Activated T-cell treated with anti-CD3 and anti-CD28 coated beads, Interleukin-2, amount 50 U/mL, for 48 hours (primary cell): ENCODE measurements at places on chromosomes 1 and 21.

- DNase-seq = no peak
These were observed 66.7 kb downstream of the SLC45A1 start for GRCh38 chr1:8384577-8384976.

DNA sequence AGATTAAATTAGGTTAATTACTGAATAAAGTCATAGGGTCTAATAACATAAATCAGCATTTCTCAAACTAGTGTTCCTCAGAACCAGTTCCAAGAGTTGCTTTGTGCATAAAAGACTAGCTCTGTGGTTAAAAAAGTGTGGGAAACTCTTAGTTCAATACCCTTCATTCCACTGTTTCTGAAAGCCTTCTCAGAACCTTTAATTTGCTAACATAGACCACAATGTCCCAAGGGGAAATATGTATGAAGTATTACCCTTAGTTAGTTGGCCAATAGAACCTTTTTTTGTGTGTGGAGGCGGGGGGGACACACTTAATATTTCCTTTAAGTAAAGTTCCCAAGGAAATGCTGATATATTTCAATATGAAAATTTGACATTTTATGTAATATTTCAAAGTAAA lies 20.4 kb downstream of the ODF2L start:
- no peak for DNase-seq

GRCh38 chr1:235280467-235280866 lies 47.5 kb downstream of the ARID4B start:
- no peak for DNase-seq

GRCh38 chr1:6052543-6053205 lies 7.0 kb downstream of the KCNAB2 start:
- DNase-seq = peak; percentile 51

DNA sequence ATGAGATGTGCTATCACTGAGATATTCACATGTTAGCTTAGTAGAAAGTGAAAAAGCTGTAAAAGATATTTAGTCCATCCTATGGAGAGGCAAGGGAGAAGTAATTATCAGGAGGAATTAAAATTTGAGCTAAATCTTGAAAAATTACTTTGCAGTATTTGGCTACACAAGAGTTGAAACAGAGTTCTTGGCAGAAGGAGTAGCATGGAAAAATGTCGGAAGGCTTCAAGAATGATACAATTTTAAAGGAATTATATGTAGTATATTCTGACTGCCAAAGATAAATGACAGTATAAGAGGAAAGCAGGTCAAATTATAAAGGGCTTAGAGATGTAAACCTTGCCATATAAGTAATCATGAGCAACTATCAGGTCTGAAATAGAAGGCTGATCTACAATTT lies 518.9 kb downstream of the BRINP3 start:
- DNase-seq = no peak

DNA sequence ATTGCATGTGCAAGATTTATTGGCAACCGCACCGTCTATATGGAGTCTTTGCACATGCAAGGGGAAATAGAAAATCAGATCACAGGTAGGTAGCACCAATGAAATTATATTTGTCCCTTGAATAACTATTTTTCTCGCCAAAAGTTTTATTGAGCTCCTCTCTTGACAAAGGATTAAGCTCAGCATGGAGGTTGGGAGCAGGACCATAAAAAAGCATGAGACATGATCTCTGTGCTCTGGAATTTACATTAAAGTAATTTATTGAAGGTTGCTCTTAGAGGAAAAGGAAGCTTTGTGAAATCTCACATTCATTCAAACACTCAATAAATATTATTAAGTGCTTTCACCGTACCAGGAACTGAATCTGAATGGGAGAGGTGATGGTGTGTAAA lies 66.0 kb upstream of the UBE2U start:
- no peak for DNase-seq

DNA sequence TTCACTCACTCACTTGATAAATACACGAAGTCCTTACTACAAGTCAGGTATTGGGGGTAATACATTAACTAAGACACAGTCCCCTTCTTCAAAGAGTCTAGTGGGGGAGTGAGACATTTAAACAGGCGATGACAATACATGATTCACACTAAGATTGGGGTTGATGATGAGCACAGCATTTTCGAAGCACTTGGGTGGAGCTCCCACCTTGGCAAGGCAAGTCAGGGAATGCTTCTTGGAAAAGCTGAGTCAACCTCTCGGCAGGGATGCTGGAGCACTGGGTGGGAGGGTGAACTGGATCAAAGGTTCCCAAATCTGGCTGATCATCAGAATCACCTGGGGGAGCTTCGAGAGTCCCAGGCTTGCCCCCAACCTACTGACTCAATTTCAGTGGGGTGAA lies 57.9 kb upstream of the ENAH start:
- no peak for DNase-seq

DNA sequence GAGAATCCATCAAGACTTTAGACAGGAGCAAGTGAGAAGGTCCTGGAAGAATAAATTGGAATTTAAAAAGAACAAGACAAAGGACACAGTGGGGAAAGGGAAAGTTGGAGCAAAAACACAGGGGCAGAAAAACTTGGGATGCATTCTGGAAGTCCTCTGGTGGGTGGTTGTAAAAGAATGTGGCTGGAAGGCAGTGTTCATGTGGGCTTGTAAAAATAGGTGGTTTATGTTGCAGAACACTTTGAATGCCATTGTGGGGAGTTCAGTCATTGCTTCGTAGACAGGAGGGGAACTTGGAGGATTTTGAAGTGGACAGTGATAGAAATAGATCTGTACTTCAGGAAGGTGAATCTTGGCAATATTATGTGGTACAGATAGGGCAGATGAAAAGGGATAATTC lies 15.2 kb downstream of the KIF1B start:
- no peak for DNase-seq

GRCh38 chr1:53654216-53655210 lies 84.5 kb downstream of the GLIS1 start:
- DNase-seq = no peak

DNA sequence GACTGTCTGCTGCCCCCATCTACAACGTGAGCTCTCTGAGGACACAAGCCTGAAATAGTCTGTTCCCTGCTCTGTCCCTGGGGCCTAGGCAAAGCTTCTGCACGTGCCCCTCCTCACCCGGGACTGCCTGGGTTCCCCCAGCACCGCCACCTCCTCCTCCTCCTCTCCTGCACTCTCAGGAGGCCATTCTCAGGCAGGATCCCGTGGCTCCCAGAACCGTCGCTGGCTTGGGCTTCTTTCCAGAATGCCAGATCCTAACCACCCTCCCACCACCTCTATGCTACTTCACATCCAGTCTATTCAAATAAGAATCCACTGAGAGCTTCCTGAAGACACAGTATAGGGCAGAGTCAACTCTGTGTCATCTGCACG lies 11.2 kb downstream of the NPHP4 start:
- no peak for DNase-seq

DNA sequence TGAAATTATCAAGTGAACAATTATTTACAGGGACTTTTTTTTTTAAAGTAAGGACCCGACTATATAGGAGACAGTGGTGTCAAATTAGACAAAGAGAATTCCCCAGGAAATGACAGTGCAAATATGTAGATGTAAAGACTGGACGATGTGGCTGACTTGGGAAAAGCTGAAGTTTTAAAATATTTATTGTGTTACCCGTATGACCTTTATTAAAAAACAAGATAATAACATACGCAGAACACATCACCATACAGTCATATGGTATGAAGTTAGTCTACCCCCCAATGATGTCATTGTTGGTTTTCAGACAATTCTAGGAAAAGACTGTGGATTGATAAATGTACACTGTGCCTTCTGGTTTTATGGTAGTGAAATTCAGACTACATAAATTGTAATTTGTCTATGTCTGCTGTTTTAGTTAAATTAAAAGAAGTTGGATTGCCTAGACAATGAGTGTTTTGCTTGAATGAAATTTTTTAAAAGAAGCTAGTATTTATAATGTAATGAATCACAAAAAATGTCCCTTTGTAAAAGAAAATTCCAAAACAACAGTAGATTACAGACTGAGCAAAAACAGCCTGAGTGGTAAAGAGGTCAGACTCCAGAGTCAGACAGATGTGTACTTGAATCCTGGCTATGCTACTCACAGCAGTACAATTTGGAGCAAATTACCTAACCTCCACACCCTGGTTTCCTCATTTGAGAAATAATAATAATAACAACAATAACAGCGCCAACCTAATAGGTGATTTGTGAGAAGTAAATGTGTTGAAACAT lies 15.5 kb upstream of the PDC start:
- DNase-seq = no peak

GRCh38 chr1:156643778-156644092 lies 1.8 kb downstream of the BCAN start:
- DNase-seq = peak; percentile 50
